ENCODE measurements at places on chromosomes 12 and 14. TPM values are rescaled to one million over a fixed set of nuclear protein-coding genes. Genes with fewer than 3 reads are reported as not detected.

DNA sequence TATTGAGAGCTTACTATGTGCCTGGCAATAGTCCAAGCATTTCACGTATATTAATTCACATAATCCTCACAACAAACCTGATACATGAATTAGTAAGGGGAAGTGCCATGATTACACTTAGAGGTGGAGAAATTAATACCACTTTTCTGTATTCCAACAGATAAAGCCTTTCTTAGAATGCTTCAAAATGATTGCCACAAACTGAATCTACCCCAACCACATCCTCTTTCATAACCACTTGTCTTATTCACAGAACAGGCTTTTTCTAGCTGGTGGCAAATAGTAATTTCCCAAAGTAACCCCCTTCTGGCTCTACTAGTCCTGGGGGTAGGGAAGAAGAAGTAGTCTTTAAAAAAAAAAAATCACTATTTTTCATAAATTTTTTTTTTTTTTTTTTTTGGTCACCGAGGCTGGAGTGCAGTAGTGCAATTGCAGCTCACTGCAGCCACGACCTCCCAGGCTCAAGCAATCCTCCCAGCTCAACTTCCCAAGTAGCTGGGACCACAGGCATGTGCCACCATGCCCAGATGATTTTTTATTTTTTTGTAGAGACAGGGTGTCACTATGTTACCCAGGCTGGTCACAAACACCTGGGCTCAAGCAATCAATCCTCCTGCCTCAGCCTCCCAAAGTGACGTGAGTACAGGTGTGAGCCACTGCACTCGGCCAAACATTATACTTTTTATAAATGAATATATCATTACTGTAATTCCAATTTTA is 59.0 kb upstream of the ARID2 start:
- H3K4me1 ChIP-seq = peaks cover 45% of the 10 kb centered on the region
- H3K4me3 ChIP-seq = peak overlapping the region; percentile 28
- no peak for DNase-seq
- peak overlapping the region; percentile 95 for H3K27ac ChIP-seq
- H3K36me3 ChIP-seq = peaks cover 12% of the 10 kb centered on the region

GRCh38 chr12:79326222-79326621 is 364.5 kb downstream of the PAWR start:
- no peak overlapping the region for H3K4me3 ChIP-seq
- no peaks in the 10 kb centered on the region for H3K4me1 ChIP-seq
- no peak overlapping the region for H3K27ac ChIP-seq
- no peak for DNase-seq

The IL31 gene
- not detected for total RNA-seq

The RAD51B gene
- total RNA-seq = 35.3 TPM

The TEX52 gene
- total RNA-seq = 0.67 TPM

The TRIM9 gene
- 0.56 TPM for total RNA-seq

DNA sequence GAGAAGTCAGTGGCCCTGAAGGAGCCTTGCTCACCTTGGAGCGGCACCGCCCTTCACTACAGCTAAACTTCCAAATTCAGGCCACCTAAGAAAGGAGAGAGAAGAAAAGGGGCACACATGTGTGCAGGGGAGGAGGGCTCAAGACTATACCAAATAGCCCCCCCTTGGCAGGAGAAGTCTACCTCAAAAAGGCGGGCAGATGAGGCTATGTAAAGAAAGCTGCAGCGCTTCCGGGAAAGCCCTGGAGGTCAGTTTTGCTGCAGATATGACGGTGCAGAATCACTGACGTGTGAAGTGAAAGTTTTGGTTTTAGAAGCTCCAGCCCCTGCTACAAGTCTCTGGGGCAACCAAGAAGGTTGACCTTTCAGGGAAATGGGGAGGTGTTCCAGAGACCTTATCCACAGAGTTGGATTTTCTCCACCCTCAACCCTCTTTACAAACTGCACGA is 48.2 kb upstream of the PNMA1 start:
- H3K4me3 ChIP-seq = peak overlapping the region; percentile 40
- peaks cover 66% of the 10 kb centered on the region for H3K4me1 ChIP-seq
- H3K36me3 ChIP-seq = peaks cover 8% of the 10 kb centered on the region
- peak; percentile 86 for DNase-seq
- peak overlapping the region; percentile 90 for H3K27ac ChIP-seq

GRCh38 chr14:77489041-77489440 is 9.6 kb downstream of the ISM2 start:
- H3K36me3 ChIP-seq = no peaks in the 10 kb centered on the region
- no peaks in the 10 kb centered on the region for H3K4me1 ChIP-seq
- DNase-seq = no peak

DNA sequence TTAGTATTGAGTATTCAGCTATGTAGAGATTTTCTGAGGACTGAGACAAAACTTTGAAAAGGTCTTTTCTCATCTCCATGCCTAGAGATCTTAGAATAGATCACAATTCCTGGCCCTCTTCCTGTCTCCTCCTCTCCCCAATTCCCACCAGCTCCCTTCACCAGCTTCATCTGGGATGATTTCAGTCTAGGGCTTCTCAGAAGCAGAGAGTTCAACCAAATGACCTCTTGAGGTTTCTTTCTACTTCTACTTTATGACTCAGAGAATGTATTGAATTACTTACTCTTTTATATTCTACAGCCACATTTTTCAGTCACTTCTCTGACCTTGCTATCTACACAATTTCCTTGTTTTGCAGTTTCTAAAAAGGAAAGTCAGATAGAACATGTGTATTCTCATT is 19.4 kb upstream of the SNX6 start:
- DNase-seq = no peak
- no peaks in the 10 kb centered on the region for H3K27me3 ChIP-seq
- no peak overlapping the region for H3K4me3 ChIP-seq
- peaks cover 19% of the 10 kb centered on the region for H3K4me1 ChIP-seq

The RNASE11 gene
- not detected for total RNA-seq

- H3K36me3 ChIP-seq = no peaks in the 10 kb centered on the region
- H3K4me3 ChIP-seq = no peak overlapping the region
- peak; percentile 23 for DNase-seq
- peaks cover 2% of the 10 kb centered on the region for H3K4me1 ChIP-seq
- H3K27ac ChIP-seq = no peak overlapping the region
- H3K27me3 ChIP-seq = peaks cover 20% of the 10 kb centered on the region
Observed at GRCh38 chr14:104419865-104420505, 159.6 kb upstream of the C14orf180 start.

All from activated CD8-positive, alpha-beta memory T cell treated with anti-CD3 and anti-CD28 coated beads, Interleukin-2, amount 10 ng/mL, durations not matched to agents 7 days and 5 days (primary cell).